ENCODE measurements at places on chromosomes 1 and 21. TPM values are rescaled to one million over a fixed set of nuclear protein-coding genes. Genes with fewer than 3 reads are reported as not detected.

CFHR2 gene
- not detected for total RNA-seq

- DNase-seq, result no peak
Observed at GRCh38 chr1:234362558-234362957, 10.7 kb upstream of the COA6 start.

DNA sequence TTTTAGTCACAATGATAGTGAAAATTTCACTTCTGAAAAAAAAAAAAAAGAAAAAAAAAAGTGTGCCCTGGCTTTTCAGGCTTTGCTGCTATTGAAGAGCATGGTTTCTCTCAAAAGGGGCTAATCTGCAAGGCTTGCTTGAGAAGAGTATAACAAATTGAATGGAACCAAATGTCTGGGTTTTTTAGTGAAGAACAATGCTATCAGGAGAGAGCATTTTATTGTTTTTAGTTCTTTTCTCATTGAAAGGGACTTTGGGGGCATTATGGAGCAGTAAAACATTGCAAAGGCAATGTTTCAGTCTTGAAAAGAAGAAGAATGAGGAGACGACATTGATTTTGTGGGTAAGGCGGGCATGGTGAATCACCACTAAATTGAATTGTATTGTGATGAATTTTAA is 28.2 kb downstream of the VCAM1 start:
- DNase-seq, result no peak

OR2AJ1 gene
- total RNA-seq, result not detected

- DNase-seq, result no peak
Observed at GRCh38 chr1:173488001-173488400, 10.9 kb downstream of the PRDX6 start.

PRRX1 gene
- 2.6 TPM for total RNA-seq

- DNase-seq, result peak; percentile 40
Observed at GRCh38 chr1:20262810-20263534, 27.7 kb upstream of the VWA5B1 start.

GRCh38 chr1:1672181-1672965 is 13.6 kb upstream of the CDK11B start:
- DNase-seq, result no peak
